Amniotic stem cell (primary cell): ENCODE measurements at places on chromosomes 7 and 10.
A peak's percentile ranks its signal among the peaks of the same experiment; 100 is the strongest.

GRCh38 chr10:132427939-132428367, 31.0 kb downstream of the PWWP2B start:
- no peak for DNase-seq

GRCh38 chr10:123807444-123808035, 84.1 kb downstream of the CPXM2 start:
- peak; percentile 4 for DNase-seq

DNA sequence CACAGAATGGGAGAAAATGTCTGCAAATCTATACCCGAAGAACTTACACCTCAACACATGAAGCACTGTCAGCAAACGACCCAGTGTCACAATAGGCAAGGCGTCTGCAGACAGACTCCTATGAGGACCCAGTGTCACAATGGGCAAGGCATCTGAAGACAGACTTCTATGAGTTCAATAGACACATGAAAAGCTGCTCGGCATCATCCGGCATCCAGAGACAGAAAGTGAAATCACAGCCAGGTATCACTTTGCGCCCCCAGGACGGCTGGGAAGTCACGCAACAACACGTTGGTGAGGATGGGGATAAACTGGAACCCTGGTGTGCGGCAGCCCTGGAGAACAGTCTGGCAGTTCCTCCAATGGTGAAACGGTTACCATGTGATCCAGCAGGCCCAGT, 273.2 kb downstream of the ELFN1 start:
- no peak for DNase-seq

- DNase-seq: no peak
These were observed 166.9 kb downstream of the CUX1 start for GRCh38 chr7:101984133-101984879.

GRCh38 chr10:74957285-74957961, 131.0 kb downstream of the KAT6B start:
- no peak for DNase-seq

- no peak for DNase-seq
These were observed 168.3 kb downstream of the PRKAG2 start for GRCh38 chr7:151708610-151709009.

GRCh38 chr7:137434946-137435345, 91.4 kb upstream of the PTN start:
- no peak for DNase-seq

- DNase-seq: no peak
These were observed 313.1 kb downstream of the SKIDA1 start for GRCh38 chr10:21212348-21212747.

- no peak for DNase-seq
These were observed 238.9 kb downstream of the CAMK1D start for GRCh38 chr10:12588091-12588860.

DNA sequence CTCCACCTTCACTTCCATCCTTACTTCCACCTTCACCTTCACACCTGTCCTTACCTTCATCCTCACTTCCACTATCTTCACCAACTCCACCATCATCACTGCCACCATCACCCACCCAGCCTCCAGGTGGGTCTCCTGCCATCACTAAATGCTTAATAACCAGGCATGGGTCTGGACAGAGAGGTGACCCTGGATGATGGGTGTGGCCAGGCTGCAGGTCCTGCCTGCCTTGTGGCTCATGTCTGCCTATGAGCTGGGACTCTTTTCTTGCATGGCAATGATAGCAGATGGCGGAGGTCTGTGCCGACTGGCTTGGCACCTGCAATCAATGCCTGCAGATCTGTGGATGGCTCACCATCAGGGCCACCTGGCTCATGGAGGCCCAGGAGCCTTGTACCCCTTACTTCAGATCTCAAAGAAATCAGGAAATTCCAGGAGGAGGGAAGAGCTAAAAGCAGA, 60.1 kb upstream of the ELN start:
- no peak for DNase-seq

DNA sequence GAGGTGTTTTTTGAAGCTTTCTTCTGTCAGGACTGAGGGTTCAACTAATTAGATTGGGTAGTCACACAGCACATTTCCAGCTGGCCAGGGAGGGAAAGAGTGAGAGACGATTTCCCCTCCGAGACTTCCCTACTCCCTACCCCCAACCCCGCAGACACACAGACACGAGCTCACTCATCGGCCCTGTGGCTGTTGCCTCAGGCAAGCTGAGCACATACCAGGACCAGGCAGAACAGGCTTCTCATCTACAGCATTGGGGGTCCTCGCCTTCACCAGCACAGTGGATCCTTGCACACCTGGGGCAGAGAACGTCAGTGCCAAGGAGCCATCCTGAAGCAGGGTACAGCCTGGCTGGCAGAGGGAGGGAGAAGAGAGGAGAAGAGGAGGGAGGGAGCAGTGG, 144.1 kb downstream of the TMEM178B start:
- no peak for DNase-seq

GRCh38 chr7:2880874-2881533, 36.9 kb upstream of the GNA12 start:
- no peak for DNase-seq

GRCh38 chr10:127523476-127523875, 25.6 kb upstream of the NPS start:
- DNase-seq: no peak

GRCh38 chr7:32283546-32283945, 206.6 kb downstream of the LSM5 start:
- no peak for DNase-seq

GRCh38 chr10:9900751-9901150, 1116.9 kb upstream of the CELF2 start:
- DNase-seq: no peak

DNA sequence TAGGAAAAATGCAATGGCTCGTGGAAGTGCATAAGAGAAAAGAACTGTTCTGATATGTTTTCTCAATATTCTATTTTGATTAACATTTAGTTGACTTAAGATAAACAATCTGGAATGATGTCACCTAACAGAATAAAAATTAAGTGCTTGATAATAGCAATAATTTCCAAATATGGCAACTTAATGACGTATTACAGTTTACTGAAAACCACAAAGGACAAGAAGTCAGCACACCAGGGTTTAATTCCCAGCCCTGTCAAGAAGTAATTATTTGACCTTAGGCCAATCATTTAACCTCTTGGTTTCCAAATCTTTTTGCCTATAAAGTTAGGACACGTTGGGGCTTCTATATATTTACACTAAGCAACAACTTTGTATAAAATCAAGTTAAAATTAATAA, 95.7 kb downstream of the CABCOCO1 start:
- no peak for DNase-seq

DNA sequence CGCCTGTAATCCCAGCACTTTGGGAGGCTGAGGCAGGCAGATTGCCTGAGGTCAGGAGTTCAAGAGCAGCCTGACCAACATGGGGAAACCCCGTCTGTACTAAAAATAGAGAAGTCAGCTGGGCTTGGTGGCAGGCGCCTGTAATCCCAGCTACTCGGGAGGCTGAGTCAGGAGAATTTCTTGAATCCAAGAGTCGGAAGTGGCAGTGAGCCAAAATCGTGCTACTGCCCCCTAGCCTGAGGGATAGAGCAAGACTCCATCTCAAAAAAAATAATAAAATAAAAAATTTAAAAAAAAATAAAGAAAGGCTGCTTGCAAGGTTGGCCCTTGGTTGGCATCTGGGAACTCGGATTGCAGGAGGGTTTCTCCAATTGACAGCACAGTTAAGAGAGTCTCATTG, 221.6 kb downstream of the DGKI start:
- DNase-seq: no peak
